ENCODE measurements at places on chromosomes 2 and 18.

DNA sequence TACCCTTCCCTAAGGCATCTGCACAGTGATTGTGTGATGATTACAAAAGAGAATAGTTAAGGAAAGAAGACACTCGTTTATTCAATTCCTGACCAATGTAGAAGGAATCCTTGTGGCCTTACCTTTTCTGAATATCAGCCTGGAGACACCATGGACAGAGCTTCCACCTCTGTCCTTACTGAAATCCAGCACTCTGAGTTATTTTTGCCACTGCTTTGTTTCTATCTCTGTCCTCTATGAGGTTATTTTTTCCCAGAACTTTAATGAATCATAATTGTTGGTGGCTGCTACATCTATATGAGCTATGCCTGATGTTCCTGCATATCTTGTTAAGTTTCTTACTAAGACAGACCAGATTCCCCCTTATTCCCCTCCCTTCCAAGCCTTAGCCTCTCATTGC, 275.1 kb downstream of the SETBP1 start:
- DNase-seq, result no peak

GRCh38 chr2:186379052-186379451, 107.0 kb upstream of the ZC3H15 start:
- peak; percentile 14 for DNase-seq

DNA sequence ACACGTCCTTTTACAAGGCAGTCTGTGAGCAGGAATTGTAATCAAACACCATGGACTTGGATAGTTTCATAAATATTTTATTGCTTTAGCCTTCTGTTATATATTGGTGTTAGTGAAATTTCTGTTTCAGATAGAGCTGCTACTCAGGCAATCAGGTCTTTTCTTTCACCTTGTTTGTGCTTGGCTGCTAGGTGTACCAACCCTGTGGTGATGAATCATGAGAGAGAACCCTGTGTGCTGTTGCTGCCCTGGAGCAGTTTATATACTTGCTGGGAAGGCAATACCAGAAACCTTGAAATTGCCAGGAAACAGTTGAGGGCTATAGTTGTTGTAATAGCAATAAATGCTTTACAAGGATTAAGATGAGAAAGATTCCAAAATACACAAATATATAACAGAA, 84.5 kb downstream of the FSHR start:
- DNase-seq, result no peak

DNA sequence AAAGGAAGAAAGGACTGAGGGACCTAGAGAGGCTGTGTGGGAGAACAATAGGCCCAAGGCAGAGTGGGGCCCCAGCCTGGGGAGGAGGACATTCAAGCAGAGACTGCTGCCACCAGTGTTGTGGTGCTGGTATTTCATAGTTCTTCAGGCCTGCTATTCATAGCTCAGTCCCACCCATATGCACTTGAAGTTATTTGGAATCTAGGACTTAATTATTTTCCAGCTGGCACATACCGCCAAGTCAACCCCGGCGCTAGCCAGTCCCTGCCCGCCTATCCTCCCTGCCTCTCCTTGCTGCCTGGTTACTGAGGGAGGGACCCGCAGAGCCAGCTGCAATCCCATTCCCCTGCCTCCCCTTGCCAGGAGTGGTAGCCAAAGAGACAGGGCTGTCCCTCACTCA, 141.2 kb downstream of the CABLES1 start:
- no peak for DNase-seq

DNA sequence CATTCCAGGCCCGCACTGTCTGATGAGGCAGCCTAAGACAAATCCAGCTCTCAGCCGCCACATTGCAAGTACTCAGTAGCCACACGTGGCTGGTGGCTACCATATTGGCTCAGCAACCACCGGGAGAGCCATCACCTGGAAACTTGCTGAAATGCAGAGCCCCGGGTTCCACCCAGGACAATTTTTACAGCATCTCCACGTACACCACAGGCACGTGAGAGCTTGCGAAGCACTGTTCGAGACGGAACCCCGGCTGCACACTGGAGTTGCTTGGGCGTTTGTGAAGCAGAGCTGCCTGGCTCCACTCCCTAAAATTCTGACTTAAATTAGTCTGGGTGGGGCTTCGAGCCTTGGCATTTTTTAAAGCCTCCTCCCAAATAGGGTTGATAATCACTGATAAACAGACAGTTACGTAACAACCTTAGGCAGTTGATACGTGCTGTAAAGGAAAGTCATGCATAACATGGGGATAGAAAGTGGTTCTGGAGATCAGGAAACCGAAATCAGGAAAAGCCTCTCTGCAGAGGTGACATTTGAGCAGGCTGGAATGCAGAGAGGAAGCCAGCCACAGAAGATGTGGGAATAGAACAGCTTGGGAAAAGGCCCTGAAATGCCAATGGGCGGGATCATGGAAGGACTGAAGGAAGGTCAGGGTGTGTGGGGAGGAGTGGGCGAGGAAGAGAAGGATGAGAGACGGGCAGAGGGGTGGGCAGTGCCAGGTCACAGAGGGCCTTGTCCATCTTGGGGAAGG, 6.2 kb downstream of the ASAP2 start:
- no peak for DNase-seq

- DNase-seq, result no peak
Observed at GRCh38 chr2:43186679-43187374, 39.6 kb downstream of the ZFP36L2 start.

All from hematopoietic multipotent progenitor cell treated with erythropoietin and hydrocortisone succinate and interleukin-3 and kit ligand, for 6 days (in vitro differentiated cells).